ENCODE measurements at places on chromosomes 6 and 20.

GRCh38 chr6:155786528-155786927, 330.9 kb upstream of the NOX3 start:
- DNase-seq: no peak

GRCh38 chr20:24863356-24863755, 85.7 kb upstream of the CST7 start:
- DNase-seq: peak; percentile 11

DNA sequence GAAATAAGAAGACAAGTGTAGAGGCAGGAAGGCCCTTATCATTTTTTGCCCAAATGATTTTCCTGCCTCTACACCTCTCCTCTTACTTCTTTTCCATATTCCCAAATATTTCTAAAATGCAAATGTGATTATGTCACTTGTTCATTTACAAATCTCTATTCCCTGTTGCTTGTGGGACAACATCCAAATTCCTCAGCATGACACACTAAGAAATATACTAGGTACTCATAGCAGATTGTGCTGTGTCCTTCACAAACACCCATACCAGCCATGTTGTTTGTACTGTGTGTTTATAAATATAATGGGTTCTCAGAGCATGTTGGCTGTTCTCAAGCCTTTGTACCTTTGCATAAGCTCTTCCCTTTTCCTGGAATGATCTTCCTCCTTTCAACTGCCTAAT, 17.7 kb upstream of the FYN start:
- no peak for DNase-seq

DNA sequence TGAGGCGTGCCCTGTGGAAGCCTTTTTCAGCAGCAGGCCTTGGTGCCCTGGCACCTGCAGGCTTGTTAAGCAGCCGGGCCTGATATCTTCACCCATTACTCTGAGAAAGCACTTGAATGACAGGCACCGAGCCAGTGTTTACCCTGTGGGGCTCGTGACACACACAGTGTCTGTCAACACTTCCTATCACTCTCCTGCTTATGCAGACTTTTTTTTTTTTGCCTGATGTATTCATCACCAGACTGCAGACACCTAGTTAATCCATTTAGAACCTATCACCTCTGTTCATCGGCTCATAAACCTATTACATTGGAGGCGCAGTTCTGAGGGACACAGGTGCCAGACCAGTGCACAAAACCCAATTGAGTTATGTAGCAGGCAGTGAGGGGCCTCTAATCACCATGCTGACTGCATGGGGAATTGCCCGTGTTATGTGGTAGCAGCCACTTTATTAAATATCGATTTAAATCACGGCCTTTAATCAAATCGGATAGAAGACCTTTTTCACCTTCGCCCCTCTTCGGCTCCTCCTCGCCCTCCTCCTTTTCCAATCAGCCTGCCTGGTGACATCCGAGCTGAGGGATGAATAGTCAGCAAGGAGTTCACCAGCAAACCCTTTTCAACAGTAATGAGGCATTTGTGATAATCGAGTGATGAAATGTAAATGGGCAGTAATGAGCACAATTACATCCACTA, 962.9 kb upstream of the SLC35B3 start:
- no peak for DNase-seq

DNA sequence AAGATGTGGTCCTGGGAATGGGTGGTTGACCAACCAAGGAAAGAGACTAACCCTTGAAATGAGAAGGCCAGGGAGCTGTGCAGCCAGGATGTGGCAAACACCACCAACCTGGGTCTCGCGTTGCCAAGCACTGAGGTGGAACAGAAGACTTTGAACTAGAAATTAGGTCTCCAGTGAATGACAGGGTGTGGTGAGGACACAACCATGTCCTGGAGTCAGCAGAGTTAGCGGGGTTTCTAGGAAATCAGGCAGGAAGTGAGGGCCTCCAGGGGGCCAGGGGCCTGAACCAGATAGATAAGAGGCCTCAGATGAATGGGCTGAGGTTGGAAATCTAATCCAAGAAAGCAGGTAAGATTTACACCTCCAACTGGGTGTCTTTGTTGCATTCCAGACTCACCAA, 353.3 kb upstream of the ARID1B start:
- DNase-seq: no peak

DNA sequence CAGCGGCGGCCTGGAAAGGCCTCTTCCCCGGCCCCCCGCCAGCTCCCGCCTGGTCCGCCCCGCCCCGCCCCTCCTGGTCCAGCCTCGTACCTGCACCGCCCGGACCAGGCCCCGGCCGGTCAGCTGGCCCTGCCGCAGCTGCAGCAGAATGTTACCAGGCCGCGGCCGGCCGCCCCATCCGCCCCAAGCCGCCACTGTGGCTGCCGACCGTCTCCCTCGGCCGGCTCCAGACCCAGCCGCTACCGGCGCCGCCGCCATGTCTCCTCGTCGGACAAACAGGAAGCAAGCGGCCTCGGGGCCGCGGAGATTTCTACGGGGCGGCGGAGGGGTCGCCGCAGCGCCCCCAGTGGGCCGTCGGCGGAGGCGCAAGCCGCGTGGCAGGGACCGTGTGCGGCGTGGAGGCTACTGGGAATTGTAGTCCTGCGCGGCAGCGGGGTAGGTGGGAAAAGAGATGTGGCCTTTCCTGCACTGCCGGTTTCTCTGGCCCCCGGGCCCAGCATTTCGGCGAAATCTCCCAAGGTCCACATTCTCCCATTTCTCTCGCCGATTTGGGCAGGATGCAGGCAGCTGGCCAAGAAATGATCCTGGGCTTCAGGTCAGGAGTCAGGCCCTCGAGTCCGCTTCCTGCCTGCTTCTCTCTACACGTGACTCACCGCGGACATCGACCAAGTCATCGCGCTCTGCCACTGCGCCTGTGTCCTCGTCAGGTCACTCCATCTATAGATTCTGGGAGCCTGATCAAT, at the start of gene TRPC4AP:
Gene TRPC4AP (minus strand): TSS at position 284 of the 743 bp plus-strand sequence. CDS start 26 bp downstream, at position 258.
- peak; percentile 97 for DNase-seq

- DNase-seq: no peak
These were observed 33.8 kb upstream of the MRPS10 start for GRCh38 chr6:42251500-42251899.

GRCh38 chr20:48671141-48671540, 156.7 kb downstream of the PREX1 start:
- DNase-seq: no peak

DNA sequence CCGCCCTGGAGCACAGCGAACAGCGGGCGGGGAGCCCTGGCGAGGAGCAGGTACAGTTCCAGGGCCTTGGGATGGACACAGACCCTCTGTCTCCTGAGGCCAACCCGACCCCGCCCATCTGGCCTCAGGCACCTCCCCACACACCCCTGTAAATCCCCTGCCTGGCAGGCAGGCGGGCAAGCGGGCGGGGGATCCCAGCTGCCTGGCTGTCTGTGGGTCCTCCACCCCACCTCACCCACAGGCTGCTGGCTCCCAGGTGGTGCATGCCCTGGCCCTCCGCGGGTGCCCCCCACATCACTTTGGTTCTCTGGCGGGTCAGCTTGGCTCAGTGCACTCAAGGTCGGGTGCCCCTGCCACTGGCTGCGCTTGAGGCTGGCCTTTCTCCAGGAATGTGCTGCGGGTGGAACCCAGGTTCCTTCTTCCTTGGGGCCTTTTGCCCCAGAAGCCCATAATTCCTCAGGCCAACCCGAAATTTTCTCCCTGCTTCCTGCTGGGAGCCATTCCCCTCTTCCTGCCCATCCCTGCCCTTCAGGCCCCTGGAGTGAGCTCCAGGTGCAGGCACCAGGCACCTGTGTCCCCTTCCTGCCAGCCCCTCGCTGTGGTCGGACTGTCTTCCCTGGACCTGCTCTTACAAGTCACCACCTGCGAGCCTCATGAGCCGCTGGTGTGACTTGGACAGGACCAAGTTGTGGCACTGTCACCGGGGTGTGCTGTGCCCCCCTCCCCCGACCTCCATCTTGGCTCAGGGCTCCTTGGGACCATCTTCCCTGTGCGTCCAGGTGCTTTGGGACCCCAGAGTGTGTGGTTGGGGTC, 5.3 kb upstream of the TNFRSF6B start:
- DNase-seq: no peak

GRCh38 chr20:17987988-17988387, 19.2 kb downstream of the MGME1 start:
- no peak for DNase-seq

DNA sequence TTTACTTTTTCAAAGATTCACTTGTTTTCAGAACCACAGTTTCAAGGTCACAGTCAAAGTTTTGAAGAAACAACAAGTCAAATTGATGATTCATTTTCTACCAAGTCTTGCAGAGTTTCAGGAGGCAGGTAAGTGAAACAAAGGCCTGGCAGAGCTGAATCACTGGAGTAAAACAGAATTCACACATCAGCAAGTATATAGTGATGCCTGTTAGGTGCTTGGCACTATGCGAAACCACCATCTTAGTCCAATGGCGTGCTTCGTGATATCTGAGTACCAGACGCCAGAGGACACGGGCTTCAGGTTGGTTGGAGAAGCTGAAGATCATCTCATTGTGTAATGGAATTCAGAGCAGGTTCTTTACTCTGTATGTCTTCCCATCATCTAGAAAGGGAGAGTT, 75.9 kb downstream of the RTN4IP1 start:
- no peak for DNase-seq

DNA sequence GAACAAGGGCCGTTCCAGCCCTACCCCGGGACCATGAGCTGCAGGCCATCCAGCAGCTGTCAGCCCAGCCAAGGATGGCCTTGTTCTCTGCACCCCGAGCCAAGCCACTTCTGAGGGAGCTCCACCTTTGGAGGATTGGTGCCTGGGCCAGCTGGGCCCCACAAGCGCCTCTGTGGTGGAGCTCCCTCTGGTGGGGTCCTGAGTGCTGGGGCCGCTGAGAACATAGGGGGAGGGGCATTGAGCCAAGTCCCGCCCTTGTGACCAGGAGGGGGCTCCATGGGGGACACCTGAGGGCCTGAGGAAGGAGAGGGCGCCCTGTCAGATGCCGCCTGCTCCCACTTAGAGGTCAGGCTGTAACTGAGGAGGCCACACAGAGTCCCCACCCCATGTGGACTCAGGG, 43.2 kb downstream of the YTHDF1 start:
- DNase-seq: no peak

- no peak for DNase-seq
These were observed 32.3 kb upstream of the GNRH2 start for GRCh38 chr20:3010985-3011723.

- no peak for DNase-seq
These were observed 75.8 kb upstream of the E2F3 start for GRCh38 chr6:20325641-20326421.

DNA sequence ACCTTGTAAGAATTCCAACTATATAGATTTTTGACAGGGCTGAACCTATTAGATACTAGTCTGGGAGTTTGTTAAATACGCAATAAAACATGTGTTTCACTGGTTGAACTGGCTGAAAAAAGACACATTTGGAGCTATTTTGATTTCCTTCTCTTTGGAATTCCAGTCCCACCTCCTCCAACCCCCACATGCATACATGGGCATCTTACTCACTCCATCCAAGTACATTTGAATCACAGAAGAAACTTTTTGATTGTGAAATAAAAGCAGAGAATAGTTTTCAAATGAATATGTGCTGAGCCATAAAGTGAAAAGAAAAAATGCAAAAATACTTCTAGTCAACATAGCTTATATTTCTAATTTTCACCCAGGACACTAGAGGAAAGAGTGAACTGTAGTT, 33.9 kb upstream of the STXBP5 start:
- DNase-seq: no peak

DNA sequence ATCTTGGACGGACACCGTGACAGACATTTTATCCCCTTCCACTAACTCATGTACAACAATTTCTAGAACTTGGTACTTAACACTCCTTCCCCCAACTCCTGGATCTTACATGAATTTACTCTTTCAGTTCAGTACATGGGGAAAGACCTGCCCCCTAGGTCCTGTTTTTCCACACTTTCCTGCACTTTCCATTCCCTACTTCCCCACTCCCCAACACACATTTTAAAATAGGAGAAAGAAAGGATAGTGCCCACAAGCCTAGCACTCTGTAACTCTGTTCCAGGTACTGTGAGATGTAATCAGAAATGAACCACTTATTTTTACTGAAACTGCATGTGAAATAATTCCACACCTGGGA, 1.3 kb downstream of the ADGRG6 start:
- no peak for DNase-seq

DNA sequence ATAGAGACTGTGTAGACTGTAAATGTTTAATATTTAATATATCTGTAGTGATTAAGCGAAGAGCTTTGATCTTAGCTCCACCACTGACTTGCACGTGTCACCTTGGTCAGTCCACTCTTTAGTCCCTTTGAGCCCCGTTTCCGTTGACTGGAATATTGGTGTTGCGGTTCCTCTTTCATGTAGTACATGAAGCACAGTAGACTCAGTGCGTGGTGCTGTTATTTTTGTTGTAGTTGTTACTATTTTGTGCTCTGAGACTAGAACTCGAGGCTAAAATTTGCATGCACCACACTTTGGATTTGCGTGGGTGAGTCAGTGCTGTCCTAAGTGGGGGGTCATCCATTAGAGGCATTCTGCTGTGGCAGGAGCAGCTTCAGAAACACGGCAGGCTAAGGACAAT, 291.4 kb downstream of the QKI start:
- DNase-seq: no peak

- no peak for DNase-seq
These were observed 50.8 kb downstream of the CARMIL1 start for GRCh38 chr6:25329982-25330381.

DNA sequence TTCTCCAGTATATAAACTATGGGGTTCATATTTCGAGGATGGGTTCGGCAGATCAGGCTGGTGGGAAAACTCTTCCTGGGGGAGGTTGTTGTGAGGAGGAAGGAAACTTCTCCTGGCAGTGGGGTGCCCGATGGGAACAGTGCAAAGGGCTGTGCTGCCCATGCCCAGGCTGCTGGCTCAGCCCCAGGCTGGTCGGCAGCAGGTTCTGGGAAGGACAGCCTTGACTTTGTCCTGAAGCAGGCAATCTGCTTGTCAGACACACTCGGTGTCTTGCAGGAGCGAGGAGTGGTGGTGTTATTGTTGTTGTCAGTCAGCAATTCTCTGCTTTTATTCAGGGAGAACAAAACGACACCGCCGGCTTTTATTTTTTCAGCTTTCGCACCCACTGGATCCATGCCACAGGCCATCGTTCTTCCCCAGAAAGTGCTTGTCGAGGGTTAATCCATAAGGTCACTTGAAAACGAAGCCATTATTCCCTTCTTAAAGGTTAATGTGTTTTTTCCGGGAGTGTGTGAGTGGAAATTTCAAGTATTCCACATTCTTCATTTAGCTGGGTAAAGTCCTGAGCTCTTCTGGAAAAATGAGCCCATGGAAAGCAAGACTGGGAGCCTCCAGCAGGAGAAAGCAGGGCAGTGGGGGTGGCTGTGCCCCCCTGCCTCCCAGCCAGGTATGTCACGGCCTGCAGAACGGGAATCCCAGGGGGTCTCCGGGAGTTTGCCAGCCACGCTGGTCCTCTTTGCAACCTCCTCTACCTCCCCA, 57.0 kb upstream of the STX16 start:
- no peak for DNase-seq

- DNase-seq: no peak
These were observed 232.7 kb upstream of the TENT5A start for GRCh38 chr6:81985191-81985590.

DNA sequence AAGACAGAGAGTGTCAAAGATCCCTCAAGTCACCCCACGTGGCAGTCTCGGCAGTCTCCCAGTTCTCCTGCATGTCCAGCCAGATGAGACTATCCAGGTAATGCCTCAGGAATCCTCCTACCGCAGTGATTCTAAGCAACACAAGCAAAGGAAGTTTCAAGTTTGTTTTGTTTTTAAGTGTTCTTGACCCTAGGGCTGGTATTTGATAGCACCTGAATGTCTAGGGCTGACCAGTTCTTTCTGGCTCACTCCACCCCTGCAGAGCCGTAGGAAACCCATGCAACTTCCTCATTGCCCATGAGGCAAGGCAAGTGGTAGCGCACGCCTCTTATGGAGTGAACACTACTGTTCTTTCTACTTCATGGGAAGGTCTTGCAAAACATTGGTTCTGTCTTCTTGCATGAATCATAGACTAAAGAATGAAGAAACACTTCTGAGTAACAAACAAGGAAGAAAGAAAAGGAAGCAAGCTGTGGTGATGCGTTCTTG, 24.8 kb upstream of the FOXQ1 start:
- DNase-seq: no peak

Data from eye (tissue), 1 donor.